Stimulated activated CD4-positive, alpha-beta T cell treated with anti-CD3 and anti-CD28 coated beads, Interleukin-4, amount 100 ng/mL, for 24 hours (primary cell): ENCODE measurements at places on chromosomes 4 and X.

- DNase-seq = no peak
Observed at GRCh38 chr4:66404141-66404540, 733.9 kb upstream of the EPHA5 start.

GRCh38 chr4:173517781-173518424, 12.1 kb downstream of the HAND2 start:
- no peak for DNase-seq

GRCh38 chr4:76449833-76450232, 14.8 kb downstream of the SHROOM3 start:
- no peak for DNase-seq

DNA sequence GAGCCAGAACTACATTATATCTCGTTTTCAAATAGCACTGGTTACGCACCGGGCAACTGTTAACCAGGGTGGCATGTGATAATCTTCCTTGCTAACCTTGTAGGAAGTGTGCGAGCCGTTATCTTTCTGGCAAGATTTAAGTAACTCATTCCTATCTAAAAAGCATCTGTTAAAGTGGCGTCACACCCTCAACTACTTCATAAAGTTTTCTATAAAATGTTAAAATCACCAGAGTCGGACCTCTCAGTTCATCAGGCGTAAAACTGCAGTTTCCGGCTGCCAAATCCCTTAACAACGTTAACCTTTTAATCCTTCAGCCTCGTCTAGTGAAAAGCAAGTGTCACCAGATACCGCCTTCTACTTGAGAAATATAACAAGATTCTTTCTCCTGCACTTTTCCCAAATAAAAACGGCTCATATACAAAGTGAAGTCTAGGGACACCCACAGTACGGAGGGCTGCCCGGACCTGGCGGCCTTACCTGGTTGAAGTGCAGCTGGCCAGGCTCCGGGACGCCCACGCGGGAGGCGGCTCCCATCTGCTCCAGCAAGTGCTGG, 1.2 kb downstream of the SLC39A8 start:
- peak; percentile 70 for DNase-seq

DNA sequence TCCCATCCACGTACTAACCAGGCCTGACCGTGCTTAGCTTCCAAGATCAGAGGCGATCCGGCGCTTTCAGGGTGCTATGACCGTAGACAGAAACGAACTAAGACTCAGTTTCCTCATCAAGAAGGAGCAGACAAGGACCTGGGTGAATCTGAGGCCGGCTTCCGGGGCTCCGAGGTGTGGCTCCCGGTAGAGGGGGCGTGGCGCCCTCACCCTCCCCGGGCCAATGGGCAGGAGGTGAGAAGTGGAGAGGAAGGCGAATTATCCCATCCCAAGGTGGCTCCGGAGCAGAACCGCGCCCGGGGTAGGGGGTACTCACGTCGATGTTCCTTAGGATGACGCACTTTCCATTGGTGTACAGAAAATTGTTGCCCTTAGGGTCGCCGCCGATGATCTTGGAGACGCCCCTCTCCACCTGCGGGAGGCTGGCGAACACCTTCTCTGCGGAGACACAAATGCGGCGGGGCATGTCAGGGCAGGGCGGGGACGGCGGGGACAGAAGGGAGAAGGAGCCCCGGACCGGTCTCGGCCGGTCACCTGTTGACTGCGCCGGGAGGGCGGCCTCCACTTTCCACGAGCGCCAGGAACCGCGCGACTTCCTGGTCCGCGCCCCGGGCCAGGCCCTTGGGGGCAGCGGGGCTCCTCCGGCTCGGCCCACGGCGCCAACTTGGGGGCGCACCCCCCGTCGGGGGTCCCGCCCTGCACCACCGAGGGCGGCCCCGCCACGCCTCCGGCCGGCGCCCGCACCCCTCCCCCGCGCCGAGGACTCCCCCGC, 616 bp downstream of the WDR1 start:
- peak; percentile 74 for DNase-seq

GRCh38 chrX:125170459-125170858, 149.2 kb upstream of the TEX13C start:
- DNase-seq = no peak

DNA sequence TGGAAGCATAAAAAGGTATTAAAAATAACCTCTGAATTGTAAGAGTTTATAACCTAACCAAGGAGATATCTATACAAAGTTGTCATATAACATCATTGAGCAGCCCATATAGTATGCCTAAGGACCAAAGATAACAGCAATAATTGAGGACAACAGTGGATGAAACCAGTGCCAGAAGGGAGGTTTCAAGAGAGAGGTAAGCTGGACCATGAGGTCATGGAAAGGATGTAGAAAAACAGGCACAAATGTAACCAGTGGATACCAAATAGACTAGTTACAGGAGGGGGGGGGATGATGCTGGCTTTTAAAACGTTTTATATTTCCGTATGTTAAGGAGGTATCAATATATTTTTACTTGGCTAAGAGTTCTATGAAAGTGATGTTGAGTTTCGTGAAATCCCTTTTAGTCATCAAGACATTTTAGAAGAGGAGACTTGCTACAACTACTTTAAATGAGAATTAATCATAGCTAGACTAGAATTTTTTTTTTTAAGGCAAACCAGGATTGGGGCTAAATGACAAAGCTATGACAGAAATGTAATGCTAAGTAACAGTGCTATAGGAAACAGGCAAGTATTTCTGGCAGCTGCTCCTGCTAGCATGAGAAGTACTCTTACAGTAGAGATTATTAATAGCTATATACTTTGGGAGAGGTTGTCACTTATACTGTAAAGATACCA, 161.1 kb downstream of the FBXW7 start:
- no peak for DNase-seq

- DNase-seq = peak; percentile 24
Observed at GRCh38 chrX:39814391-39814790, 283.4 kb downstream of the BCOR start.

DNA sequence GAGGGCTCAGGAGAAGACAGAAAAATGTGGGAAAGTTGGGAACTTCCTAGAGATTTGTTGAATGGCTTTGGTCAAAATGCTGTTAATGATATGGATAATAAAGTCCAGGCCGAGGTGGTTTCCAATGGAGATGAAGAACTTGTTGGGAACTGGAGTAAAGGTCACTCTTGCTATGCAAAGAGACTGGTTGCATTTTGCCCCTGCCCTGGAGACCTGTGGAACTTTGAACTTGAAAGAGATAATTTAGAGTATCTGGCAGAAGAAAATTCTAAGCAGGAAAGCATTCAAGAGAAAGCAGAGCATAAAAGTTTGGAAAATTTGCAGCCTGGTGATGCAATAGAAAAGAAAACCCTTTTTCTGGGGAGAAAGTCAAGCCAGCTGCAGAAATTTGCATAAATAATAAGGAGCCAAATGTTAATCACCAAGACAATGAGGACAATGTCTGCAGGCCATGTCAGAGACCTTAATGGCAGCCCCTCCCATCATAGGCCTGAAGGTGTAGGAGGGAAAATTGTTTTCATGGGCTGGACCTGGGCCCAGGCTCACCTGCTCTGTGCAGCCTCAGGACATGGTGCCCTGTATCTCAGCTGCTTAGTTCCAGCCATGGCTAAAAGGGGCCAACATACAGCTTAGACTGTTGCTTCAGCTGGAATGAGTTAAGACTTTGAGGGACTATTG, 203.8 kb downstream of the RELL1 start:
- no peak for DNase-seq

- DNase-seq = no peak
Observed at GRCh38 chr4:165382640-165383039, 3.8 kb downstream of the CPE start.

DNA sequence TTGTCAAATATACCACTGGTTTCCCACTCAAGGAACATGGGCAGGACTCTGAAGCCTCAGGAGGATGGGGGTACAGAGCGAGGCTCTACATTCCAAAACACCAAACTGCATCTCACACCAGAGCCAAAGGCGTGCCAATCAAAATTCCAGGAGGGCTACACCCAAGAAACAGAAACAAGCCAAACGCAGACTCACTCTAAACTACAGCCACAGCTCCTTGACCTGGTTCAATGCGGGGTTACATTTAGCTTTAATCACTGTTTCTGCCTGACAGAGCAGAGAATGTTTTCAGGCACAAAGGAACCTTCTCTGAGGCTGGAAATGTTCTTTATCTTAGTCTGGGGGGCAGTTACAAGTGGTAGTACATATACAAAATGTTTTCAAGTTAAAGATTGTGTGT, 2121.5 kb upstream of the AGA start:
- DNase-seq = no peak
